ENCODE measurements at places on chromosomes 16 and 17.

DNA sequence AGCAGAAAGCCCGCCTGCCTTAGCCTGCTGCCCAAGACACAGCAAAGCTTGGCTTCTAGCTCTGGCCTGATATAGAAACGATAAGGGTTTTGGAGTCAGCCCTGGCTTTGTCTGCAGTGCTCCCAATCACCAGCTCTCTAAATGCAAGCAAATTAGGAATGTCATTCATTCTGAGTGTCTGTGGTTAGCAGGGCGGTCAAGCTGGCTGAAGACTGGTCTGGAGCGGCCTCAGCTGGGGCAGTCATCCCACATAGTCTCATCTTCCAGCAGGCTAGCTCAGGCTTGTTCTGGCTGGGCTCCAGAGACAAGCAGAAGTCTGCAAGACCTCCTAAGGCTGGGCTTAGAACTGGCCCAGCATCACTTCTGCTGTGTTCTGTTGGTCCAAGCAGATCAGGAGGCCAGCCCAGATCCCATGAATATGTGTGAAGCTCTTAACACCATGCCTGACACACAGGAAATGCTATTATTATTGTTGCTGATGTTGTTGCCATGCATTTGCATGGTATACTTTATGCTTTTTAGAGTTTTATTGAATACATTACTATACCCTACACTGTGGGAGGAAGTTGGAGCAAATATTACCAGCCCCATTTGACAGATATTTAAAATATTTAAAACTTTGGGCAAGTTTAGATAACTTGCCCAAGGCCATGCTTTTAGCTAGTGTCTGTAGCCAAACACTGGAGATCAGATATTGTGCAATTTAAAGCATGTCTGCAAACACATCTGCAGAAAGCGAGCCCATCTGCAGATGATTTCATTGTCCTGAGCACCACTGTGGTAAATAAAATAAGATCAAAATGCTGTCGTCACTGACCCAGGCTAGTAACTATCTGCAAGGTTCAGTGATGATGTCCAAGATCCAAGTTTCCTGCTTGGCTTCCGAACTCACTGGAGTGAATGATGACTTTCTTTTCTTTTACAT, 24.8 kb downstream of the TMC7 start:
- H3K27me3 ChIP-seq = peaks cover 8% of the 10 kb centered on the region
- no peaks in the 10 kb centered on the region for H3K36me3 ChIP-seq
- no peak overlapping the region for H3K27ac ChIP-seq
- H3K4me1 ChIP-seq = no peaks in the 10 kb centered on the region
- H3K4me3 ChIP-seq = no peak overlapping the region

GRCh38 chr16:56643080-56643778, 4.8 kb downstream of the MT1A start:
- peak; percentile 69 for DNase-seq
- H3K4me3 ChIP-seq = peak overlapping the region; percentile 64
- H3K27me3 ChIP-seq = peaks cover 10% of the 10 kb centered on the region
- H3K4me1 ChIP-seq = peaks cover 20% of the 10 kb centered on the region

DNA sequence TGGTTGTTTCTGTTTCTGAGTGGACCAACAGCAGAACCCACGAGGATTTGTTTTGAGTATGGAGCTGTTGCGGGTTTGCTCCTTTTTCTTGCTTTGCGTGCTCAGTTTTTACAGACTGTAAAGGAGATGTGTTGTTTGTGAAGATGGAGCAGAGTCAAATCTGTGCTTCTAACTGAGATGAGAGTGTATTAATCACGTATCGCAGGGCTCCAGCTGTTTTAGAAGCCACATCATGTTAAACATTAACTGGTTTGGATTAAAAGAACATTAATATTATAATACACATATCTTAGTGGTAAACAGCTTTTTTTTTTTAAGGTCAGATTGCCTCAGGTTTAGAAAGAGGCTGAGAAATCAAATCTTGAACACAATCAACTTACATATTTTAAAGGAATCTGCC, 69.4 kb downstream of the YPEL2 start:
- no peaks in the 10 kb centered on the region for H3K27me3 ChIP-seq
- no peak overlapping the region for H3K4me3 ChIP-seq

- H3K36me3 ChIP-seq = no peaks in the 10 kb centered on the region
- H3K4me1 ChIP-seq = no peaks in the 10 kb centered on the region
- DNase-seq = no peak
- no peak overlapping the region for H3K27ac ChIP-seq
Observed at GRCh38 chr17:38543403-38544174, 62.2 kb downstream of the SRCIN1 start.

GRCh38 chr16:28975158-28975599, 601 bp downstream of the SPNS1 start:
- H3K4me1 ChIP-seq = peaks cover 37% of the 10 kb centered on the region
- H3K4me3 ChIP-seq = peak overlapping the region; percentile 99
- no peak for DNase-seq

DNA sequence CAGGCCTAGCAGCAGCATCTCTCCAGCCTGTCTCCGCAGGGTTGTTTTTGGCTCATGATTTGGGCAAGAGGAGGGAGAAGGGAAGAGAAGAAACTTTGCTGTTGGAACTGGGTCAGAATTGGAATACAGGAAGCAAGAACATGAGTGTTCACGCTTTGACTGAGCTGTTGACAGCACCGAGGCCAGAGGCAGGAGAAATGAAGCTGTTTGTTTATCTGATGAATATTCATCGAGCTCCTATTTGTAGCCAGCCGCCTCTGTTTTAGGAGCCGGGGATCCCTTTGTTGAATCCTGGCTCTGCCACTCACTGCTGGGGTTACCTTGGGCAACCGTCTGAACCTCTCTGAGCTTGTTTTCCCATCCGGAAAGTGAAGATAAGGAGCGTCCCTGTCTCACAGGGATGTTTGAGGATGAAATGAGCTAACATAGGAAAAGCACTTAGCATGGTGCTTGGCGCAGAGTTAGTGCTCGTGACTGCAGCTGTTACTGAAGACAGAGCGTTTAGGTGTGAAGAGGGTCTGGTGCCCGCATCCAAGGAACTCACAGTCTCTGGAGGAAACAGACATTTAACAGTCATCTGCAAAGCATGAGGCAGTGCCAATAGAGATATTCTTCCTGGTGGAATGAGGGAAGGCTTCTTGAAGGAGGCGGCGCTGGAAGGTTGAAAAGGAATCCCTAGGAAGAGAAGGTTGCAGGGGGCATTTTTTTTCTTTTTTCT, 29.2 kb downstream of the RAP1GAP2 start:
- H3K36me3 ChIP-seq = peaks cover 14% of the 10 kb centered on the region
- H3K27me3 ChIP-seq = peaks cover 13% of the 10 kb centered on the region
- peak overlapping the region; percentile 52 for H3K27ac ChIP-seq
- no peak for DNase-seq
- H3K4me3 ChIP-seq = peak overlapping the region; percentile 36

- DNase-seq = no peak
- H3K4me1 ChIP-seq = no peaks in the 10 kb centered on the region
- H3K27me3 ChIP-seq = peaks cover 3% of the 10 kb centered on the region
- no peaks in the 10 kb centered on the region for H3K36me3 ChIP-seq
Observed at GRCh38 chr17:81819708-81820107, 13.4 kb downstream of the MCRIP1 start.

- H3K36me3 ChIP-seq = no peaks in the 10 kb centered on the region
- no peak for DNase-seq
- H3K27me3 ChIP-seq = peaks cover 2% of the 10 kb centered on the region
- H3K27ac ChIP-seq = no peak overlapping the region
- H3K4me1 ChIP-seq = no peaks in the 10 kb centered on the region
Observed at GRCh38 chr16:24427840-24428239, 111.5 kb upstream of the RBBP6 start.

GRCh38 chr17:36869856-36870719, 67.2 kb upstream of the LHX1 start:
- H3K4me3 ChIP-seq = no peak overlapping the region
- H3K36me3 ChIP-seq = no peaks in the 10 kb centered on the region

- H3K4me1 ChIP-seq = no peaks in the 10 kb centered on the region
- no peaks in the 10 kb centered on the region for H3K27me3 ChIP-seq
- H3K27ac ChIP-seq = no peak overlapping the region
- H3K4me3 ChIP-seq = no peak overlapping the region
- peaks cover 10% of the 10 kb centered on the region for H3K36me3 ChIP-seq
Observed at GRCh38 chr16:86531191-86531545, 20.8 kb downstream of the FOXF1 start.

GRCh38 chr17:57817299-57817698, 32.5 kb downstream of the MRPS23 start:
- H3K36me3 ChIP-seq = no peaks in the 10 kb centered on the region
- no peak for DNase-seq
- no peak overlapping the region for H3K27ac ChIP-seq
- no peak overlapping the region for H3K4me3 ChIP-seq

GRCh38 chr16:12920739-12921138, 19.3 kb downstream of the SHISA9 start:
- H3K27me3 ChIP-seq = no peaks in the 10 kb centered on the region
- no peaks in the 10 kb centered on the region for H3K4me1 ChIP-seq
- no peak overlapping the region for H3K4me3 ChIP-seq
- no peaks in the 10 kb centered on the region for H3K36me3 ChIP-seq
- no peak for DNase-seq

DNA sequence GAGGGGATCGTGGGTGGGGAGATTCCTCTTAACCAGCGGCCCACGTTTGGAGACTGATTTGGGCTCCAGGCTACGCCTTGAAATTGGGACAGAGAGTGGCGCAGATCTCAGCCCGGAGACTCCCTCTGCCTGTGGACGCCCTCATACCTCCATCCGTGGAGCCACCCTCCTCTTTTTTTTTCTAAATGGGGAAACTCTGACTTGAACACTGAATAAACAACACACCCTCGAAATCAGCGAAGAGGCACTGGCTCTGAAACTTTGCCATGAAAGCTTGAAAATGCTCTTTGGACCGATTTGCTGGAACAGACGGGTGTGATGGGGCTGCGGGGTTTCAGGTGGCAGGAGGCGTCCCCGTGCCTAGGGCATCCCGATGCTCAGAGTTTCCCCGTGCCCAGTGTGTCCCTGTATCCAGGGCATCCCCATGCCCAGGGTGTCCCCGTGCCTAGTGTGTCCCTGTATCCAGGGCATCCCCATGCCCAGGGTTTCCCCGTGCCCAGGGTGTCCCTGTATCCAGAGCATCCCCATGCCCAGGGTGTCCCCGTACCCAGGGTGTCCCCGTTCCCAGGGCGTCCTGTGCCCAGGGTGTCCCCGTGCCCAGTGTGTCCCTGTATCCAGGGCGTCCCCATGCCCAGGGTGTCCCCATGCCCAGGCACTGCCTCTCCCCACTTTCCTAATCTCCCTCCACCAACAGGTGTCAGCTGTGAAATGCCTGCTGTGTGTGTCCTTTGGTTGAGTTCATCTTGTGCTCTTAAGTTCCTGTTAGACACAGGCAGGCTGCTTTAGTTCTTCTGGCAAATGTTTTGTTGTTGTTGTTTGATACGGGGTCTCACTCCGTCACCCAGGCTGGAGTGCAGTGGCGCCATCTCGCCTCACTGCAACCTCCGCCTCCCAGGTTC, 187.0 kb downstream of the SEC14L1 start:
- no peak for DNase-seq
- no peaks in the 10 kb centered on the region for H3K36me3 ChIP-seq
- H3K27ac ChIP-seq = no peak overlapping the region
- H3K4me3 ChIP-seq = no peak overlapping the region
- peaks cover 66% of the 10 kb centered on the region for H3K4me1 ChIP-seq

- peaks cover 3% of the 10 kb centered on the region for H3K27me3 ChIP-seq
- no peaks in the 10 kb centered on the region for H3K36me3 ChIP-seq
- H3K27ac ChIP-seq = no peak overlapping the region
- H3K4me1 ChIP-seq = peaks cover 6% of the 10 kb centered on the region
- no peak for DNase-seq
Observed at GRCh38 chr16:1002399-1003166, 21.0 kb downstream of the SOX8 start.

GRCh38 chr17:881778-882177, 97.8 kb downstream of the NXN start:
- peaks cover 6% of the 10 kb centered on the region for H3K27me3 ChIP-seq
- no peak overlapping the region for H3K4me3 ChIP-seq
- no peaks in the 10 kb centered on the region for H3K36me3 ChIP-seq

GRCh38 chr16:82229800-82230619, 60.0 kb upstream of the MPHOSPH6 start:
- H3K27ac ChIP-seq = no peak overlapping the region
- DNase-seq = peak; percentile 18
- no peaks in the 10 kb centered on the region for H3K4me1 ChIP-seq
- no peak overlapping the region for H3K4me3 ChIP-seq
- H3K27me3 ChIP-seq = peaks cover under 1% of the 10 kb centered on the region

- no peak overlapping the region for H3K4me3 ChIP-seq
- H3K27ac ChIP-seq = no peak overlapping the region
- H3K36me3 ChIP-seq = no peaks in the 10 kb centered on the region
- no peaks in the 10 kb centered on the region for H3K4me1 ChIP-seq
Observed at GRCh38 chr17:30590081-30590733, 113.0 kb downstream of the GOSR1 start.

DNA sequence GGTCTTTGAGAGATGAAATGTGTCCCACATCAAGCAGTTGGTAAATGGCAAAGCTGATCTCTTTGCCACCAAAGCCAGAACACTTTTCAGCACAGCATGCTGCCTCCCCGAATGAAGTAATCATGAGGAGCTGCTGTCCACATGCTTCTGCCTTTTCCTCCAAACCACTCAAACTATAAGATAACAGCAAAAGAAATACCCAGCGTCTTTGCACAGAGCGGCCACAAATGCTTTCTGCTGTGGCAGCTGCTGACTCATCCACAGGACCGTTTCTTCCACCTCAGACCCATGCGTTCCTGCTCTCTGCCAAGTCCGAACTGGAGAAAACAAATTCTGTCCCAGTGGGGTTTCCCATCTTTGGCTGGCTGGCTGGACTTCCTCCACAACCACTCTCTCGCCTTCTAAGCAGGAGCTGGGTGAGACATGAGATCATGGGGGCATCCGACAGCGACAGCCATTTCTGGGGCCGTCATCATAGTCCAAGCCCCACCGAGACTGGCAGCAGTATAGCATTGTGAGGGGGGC, 27.1 kb downstream of the TBC1D3B start:
- H3K4me1 ChIP-seq = peaks cover 63% of the 10 kb centered on the region
- H3K27me3 ChIP-seq = no peaks in the 10 kb centered on the region
- H3K36me3 ChIP-seq = peaks cover 16% of the 10 kb centered on the region
- DNase-seq = no peak
- peak overlapping the region; percentile 96 for H3K4me3 ChIP-seq

DNA sequence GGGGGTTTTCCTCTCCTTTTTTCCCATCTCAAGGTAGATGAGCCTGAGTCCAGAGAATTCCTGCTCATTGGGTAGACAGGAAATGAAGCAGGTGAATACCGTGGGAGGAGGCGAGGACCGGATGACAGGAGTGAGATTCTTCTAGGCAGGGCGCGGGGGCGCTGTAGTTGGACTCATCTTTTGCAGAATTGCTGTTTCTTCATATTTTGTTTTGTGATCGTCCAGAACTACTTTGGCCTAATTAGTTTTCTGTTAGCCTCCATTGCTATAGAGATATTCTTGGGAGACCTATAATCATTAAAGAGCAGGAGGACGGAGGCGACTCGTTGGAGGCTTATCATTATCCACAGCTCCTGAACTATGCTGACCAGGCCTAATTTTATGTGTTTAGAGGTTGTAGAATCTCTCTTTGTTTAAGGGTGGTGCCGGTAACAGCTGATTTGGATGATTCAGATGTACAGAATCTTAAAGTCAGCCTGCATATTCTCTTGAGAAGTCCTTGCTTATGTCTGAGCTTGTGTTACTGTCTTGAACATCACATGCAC, 650 bp downstream of the ATP6V0A1 start:
- peak overlapping the region; percentile 83 for H3K4me3 ChIP-seq
- DNase-seq = no peak
- peaks cover 41% of the 10 kb centered on the region for H3K4me1 ChIP-seq
- H3K27me3 ChIP-seq = peaks cover 30% of the 10 kb centered on the region

- H3K27me3 ChIP-seq = no peaks in the 10 kb centered on the region
- no peaks in the 10 kb centered on the region for H3K4me1 ChIP-seq
- no peak for DNase-seq
- no peaks in the 10 kb centered on the region for H3K36me3 ChIP-seq
Observed at GRCh38 chr17:54255696-54256095, 433.0 kb downstream of the KIF2B start.

GRCh38 chr17:62714016-62714777, 86.7 kb downstream of the MRC2 start:
- H3K36me3 ChIP-seq = no peaks in the 10 kb centered on the region
- H3K27ac ChIP-seq = no peak overlapping the region
- no peak for DNase-seq
- H3K4me1 ChIP-seq = peaks cover 16% of the 10 kb centered on the region
- H3K4me3 ChIP-seq = no peak overlapping the region
